CD4-positive, alpha-beta T cell treated with Interleukin-4 for 1 hour (primary cell): ENCODE measurements at places on chromosomes 7 and 10.

GRCh38 chr7:138932427-138932826 is 48.8 kb downstream of the KIAA1549 start:
- DNase-seq = no peak

DNA sequence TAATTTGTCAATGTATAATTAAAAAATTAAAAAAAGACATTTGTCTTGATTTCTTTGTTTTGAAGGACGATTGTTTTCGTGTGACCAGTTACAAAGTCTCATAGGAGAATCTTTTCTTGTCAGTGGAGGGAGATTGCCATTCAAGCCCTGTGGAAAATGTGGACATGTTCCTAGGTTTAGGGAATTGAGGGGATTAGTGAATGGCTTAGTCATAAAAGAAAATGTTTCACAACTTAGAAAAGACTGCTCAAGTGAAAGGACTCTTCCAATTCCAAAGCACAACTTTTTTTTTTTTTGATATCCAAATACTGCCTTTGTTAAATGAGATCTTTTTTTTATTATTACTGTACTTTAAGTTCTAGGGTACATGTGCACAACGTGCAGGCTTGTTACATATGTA is 140.7 kb upstream of the HABP2 start:
- DNase-seq = no peak

DNA sequence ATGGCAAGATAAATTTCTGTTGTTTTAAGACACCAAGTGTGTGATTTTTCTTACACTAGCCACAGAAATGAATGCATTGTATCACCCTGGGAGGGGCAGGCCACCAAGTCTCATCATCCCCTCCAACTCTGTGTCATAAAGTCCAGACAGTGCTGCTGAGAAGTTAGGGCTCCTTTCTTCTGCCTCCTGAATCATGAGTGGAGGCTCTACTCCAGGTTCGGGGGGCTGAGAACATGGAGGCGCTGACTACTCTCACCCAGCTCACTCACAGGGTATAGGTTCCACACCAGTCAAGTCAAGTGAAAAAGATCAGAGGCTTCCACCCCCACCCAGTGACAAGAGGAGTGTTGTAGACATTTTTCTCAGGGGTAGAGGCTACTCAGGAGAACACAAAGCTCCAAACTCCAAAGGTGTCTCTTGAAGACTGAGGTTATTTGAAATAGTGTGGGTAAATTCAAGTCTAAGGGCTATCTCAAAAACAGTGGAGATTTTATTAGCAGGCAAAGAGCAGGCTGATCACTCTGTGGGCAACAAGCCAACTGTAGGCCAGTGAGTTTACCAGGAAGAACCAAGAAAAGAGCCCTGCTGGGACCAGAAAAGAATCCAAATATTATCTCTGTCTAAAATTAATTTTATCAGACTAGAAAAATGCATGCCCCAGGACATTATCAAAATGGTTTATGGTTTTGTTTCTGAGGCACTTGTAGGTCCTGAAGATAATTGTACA is 118.6 kb upstream of the RET start:
- no peak for DNase-seq

DNA sequence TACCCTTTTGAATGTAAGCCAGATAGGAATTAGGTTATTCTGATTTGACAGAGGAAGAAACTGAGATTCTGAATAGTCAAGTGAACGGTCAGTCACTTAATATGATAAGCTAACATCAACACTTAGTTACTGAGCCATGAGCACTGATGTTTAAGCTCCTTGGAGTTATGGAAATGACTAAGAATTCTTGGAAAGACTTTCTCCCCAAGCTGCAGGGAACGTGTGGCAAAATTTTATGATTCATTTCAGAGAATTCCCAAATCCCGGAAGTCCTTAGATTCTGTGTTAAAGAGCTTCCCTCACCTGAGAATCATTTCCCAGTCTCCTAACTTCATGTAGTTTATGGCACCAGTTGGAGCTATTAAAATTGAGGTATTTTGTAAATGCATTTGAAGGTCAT is 330.9 kb downstream of the XPNPEP1 start:
- no peak for DNase-seq

DNA sequence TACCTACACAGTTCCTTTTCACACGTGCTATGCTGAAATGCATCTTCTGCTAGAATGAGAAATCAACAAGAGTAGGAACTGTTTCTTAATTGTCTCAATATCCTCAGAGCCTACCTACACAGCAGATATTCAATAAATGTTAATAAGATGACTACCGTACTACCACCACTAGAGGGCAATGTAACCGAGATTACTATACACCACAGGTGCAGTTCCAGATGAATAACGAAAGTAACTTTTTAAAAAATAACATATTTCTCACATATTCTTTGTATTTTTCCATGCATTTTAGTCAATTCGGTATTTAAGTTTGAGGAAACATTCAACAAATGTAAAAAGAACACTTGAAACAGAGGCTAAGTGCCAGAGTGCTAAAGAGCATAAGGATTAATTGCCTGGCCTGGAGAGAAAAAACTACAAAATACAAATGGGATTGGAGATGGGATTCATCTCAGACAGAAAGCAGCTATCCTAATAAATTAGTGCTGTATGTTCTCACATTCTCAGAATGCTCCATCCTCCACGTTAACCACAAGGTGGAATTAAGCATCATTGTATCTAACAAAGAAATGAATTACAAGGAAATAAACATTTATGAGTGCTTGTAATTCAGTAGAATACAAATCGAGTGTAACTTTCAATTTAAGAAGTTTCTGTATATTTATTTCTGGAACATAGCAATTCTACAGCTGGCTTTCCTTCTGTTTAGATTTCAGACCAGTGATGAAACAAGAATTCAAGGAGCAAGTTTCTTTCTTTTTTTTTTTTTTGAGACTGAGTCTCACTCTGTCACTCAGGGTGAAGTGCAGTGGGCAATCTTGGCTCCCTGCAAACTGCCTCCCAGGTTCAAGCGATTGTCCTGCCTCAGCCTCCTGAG is 20.3 kb upstream of the HECTD2 start:
- DNase-seq = peak; percentile 80

DNA sequence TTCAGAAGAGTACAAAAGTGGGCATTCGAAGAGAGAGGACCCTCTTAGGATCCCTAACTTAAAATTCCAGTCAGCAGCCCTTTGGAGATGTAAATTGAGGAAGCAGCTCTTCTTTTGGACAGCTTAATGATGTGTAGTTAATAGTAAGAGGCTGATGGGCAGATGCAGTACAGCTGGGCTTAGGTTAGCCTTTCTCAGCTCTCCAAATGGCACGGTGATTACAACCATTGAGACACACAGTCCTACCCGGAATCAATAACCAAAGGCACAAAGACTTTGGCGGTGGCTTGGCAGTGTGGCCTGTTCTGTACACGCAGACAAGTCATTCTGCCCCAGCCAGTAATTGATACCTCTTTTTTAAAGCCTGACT is 26.8 kb downstream of the GAD2 start:
- DNase-seq = no peak

DNA sequence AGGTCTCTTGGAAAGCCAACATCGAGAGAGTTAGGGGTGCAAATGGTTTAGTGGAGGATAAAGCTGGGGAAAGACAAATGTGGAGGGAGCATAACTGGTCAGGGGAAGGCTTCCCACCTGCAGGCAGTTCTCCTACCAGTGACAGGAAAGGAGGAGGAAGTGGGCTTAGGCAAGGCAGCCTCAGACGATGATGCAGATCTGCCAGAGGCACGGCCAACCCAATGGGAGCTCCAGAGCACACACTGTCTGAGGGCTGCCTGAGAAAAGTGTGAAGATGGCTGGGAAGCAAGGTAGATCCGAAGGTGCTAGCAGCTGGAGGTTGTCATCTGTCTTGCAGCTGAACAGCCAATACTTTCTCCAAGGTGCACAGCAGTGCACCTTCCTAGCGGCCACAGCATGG is 178.8 kb downstream of the C7orf25 start:
- DNase-seq = no peak

- no peak for DNase-seq
Observed at GRCh38 chr10:24618401-24618800, 105.3 kb downstream of the ARHGAP21 start.

- DNase-seq = no peak
Observed at GRCh38 chr7:40489844-40490602, 355.2 kb downstream of the SUGCT start.

GRCh38 chr10:79434821-79435251 is 10.6 kb downstream of the ZCCHC24 start:
- DNase-seq = no peak

- DNase-seq = no peak
Observed at GRCh38 chr10:133459454-133460207, 5.9 kb downstream of the SCART1 start.

DNA sequence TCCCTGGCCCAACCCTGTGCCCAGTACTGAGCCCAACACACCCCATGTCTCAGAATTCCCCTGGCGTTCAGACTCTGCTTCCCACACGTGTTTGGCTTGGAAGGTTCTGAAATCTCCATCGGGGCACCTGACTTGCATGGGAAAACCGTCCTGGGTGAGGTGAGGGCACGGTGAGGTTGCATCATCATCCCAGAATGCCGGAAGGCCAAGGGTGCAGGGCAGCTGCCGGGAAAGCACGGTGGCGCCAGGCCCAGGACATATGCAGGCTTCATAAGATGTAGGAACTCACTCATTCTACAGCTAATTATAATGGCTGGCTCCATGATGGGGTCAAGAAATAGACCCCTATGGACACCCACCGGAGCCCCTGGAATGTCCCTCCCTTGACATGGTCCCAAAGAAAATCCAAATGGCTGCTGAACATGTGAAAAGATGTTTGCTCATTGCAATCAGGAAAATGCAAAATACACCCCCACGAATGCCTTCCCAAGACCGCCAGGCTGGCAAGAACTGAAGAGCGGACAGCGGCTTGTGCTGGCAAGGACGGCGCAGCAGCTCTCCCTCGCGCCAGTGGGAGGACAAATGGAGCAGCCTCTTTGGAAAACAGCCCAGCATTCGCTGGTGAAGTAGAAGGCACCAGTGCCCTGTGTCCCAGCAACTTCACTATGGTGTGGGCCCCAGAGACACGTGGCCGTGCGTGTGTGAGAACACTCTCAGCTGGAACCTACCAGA is 2.3 kb downstream of the KNDC1 start:
- no peak for DNase-seq

- no peak for DNase-seq
Observed at GRCh38 chr7:107810626-107811025, 7.6 kb upstream of the SLC26A3 start.

DNA sequence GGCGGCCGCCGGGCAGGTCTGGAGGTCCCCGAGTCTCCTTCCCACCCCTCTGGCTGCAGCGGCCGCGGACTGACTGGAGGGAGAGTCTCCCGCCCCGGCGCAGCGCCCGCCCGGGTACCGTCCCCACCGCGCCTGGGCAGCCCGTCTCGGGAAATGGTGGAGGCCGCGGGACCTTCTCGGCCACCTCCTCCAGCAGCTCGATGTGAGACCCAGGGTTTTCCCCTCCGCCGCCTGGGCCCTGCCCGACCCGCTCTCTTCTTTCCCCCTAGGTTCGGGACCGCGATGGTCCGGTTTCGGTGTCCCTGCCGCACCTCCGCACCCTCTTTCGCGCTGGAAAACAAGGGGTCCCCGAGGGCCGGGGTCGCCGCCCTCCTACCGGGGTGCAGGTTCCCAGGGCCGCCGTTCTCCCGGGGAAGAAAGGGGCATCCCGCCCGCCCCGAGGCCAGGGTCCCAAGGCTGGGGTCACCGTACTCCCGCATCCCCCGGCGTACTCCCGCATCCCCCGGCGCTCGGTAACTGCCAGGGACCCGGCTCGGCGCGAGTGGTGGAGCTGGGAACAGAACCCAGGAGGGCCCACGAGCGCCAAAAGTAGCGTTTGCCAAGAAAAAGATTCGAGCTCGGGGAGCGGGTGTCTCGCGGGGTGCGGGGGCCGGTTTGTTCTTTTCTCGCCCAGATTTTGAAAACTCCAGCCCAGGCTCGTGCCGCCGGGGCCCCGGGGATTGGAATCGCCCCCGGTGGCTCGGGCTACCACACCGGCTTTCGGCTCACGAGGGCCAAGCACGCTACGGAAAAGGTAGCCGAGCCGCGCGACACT is 3.4 kb downstream of the TNRC18 start:
- no peak for DNase-seq

DNA sequence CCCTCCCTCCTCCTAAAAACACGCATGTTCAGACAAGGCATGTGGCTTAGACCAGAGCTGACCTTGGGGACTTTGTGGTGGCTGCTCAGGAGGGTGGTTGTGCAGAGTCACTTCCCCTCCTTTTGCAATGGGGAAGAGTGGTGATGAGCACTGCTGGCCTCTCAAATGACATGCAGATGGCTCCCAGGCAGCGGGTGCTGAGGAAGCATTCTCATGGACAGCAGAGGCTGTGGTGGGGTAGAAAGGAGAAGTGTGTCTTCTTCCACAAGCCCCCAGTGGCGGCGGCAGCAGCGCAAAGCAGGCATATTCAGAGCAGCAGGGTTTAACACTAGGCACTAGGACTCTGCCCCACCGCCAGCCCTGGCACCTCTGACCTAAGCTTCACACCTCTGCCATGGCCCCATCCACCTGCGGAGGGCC is 105.9 kb upstream of the ANLN start:
- peak; percentile 42 for DNase-seq

DNA sequence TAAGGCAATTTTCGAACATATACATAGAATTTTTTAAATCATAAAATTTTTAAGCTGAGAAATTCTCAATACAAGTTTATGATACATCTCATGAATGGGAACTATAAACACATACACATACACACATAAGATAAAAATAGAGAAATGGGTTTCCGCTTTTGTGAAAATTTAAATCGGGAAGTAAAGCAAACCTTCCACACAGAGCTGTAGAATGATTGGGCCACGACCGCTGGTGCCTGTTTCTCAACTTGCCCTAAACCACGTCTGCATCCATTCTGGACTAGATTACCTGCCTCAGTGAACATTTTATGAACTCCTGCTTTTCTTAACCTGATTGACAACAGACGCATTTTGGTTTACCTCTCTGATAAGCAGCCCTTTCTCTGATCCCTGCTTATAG is 264.4 kb downstream of the SKAP2 start:
- no peak for DNase-seq

DNA sequence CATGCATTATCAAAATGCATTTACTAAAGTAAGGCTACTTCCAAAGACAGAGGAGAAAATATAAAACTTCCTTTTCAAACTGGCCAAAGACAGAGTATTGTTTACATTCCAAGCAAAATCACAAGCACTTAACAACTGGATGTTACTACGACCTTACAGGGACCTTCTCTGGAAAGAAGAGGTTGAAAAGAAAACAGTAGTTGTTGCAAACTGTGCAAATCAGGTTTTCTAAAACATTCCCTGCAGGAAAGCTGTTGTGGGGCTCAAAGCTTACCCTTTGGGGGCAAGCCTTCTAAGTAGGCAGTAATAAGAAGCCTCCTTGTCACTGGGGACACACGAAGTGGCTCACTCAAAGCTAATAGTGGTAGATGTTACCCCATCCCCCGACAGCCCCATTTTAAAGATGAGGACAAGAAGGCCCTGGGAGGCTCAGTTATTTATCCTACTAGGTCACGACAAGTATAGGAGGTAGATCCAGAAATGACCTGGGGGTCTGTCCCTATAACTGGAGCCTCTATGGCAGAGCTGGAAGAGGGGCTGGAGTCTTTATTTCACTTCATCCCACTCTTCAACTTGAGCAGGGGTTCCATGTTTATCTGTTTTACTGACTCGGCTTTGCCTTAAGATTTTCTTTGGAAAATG is 46.6 kb downstream of the ATXN7L1 start:
- DNase-seq = no peak

- no peak for DNase-seq
Observed at GRCh38 chr7:68752485-68753178, 845.6 kb upstream of the AUTS2 start.
